ENCODE measurements at places on chromosomes 3 and 15.

DNA sequence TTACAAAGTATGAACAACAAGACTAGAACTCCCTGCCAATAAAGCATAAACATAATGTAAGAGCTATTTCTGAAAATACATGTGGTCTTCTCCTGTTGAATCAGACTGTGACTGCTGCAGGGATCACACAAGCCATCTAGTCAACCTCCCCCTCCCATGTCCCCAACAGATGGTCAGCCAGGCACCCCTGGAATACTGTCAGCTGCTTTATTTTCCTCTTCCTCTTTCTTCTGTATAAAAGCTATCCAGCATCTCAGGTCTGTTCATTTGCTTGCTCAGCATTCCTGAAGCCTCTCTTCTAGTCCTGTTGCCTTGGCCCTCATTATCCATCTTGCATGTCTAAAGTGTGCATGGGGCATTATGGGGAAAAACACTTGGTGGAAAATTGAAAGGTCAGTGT lies 6.5 kb upstream of the MINDY4B start:
- no peak for DNase-seq

DNA sequence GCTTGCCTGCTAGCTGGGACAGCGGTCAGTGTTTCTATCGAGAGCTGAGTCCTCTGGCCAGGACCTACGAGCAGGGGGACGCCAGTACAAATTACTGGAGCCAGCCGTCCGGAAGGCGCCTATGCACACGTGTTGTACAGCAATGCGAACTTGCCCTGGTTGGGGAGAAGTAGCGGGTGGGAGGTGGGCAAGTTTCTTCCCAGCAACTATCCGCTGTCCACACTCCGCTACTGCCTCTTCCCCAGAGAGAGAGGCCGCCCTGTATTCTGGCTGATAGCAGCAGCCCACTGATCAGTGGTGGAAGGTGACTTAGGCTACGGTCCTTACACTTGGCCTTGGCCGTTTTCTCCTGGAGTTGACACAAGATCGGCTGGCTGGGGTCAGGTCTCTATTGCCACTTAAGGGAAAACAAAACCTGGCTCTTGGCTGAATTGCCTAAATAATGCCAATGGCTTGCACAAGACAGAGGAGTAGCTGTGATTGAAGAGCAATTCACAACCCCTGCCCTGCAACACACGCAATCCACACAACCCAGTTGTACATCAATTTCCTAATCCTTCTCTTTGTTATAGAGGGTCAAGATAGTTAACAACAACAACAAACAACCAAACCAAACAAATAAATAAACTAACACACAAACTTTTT lies 12.8 kb upstream of the SHC4 start:
- DNase-seq = no peak

DNA sequence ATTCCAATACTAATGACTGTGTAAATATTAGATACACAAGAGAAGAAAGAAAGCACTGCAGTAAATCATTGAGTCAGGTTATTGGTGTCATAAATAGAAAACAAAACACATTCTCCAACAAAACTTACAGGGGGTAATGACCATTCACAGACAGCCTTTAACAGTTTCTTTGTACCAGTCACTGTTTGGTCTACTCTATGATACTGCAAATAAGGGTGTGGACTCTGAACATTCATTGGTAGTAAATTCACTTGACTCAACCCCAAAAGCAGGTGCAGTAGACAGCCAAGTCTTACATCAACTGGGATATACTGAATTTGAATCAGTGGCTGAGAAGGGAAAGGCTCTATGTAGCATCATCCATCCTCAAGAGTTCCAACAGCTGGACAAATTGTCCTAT lies 463.5 kb downstream of the FOXP1 start:
- no peak for DNase-seq

DNA sequence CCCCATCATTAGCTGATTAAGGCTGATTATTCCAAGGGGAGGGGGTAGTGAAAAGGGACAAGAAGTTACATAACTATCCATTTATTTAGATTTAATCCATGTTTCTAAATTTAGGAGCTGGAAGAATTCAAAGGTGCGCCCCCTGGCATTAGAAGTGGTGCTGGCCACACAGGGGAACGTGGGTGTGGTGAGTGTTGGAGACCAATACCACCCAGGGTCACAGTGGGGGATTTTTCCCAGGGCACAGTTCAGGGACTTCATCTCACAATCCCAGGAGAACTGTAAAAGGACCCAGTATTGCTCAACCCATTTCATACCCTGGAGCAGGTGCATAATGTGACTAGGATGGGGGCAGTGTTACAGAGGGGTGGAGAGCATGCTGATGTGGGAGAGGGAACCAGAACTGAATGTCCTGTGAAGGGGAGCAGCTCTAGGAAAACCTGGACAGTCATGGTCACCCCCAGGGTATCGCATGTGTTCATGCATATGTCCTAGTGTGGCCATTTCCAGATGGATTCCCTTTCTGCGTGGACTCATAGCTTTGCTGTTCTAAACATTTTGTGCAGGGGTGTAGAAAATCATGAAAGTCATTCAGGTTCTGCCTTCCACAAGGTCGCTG lies 110.3 kb downstream of the LSM3 start:
- DNase-seq = no peak

GRCh38 chr15:95910643-95911212 lies 419.8 kb upstream of the NR2F2 start:
- DNase-seq = no peak

DNA sequence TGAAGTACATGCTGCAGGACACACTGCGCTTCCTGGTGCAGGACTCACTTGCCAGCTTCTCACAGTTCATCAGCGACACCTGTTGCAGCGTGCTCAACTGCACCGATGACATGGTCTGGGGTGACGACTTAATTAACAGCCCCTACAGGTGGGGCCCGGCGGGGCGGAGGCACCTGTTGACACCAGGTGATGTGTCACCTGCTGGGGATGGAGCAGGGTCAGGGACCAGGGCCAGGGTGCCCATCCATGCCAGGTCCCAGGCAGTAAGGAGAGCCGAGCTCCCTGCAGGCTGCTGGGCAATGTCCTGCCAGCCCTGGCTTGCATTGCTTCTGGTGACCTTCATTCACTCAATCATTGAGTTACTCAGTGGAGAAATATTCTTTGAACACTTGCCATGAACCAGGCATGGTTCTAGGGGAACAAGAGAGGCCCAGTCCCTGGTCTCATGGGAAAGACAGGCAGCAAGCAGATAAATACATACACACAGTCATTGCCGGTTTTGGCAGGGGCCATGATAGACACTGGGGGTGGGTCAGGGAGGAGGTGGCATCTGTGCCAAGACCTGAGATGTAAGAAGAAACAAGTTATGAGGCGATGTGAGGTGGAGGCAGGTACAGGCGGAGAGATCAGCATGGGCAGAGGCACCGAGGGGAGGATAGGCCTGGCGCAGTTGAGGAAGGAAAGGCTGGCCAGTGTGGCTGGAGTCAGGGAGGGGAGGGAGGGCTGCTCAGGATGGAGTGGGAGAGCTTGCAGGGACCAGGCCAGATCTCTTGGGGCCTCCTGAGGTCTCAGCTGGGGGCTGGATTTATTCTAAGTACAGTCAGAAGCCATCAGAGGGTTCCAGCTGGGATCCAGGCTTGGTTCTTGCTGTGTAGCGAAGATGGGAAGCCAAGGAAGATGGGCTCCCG lies 30.8 kb downstream of the DNAH1 start:
- DNase-seq = no peak

- no peak for DNase-seq
Measured at GRCh38 chr15:56934269-56934668, 15.8 kb downstream of the TCF12 start.

- DNase-seq = no peak
Measured at GRCh38 chr15:39435244-39435643, 145.6 kb upstream of the THBS1 start.

DNA sequence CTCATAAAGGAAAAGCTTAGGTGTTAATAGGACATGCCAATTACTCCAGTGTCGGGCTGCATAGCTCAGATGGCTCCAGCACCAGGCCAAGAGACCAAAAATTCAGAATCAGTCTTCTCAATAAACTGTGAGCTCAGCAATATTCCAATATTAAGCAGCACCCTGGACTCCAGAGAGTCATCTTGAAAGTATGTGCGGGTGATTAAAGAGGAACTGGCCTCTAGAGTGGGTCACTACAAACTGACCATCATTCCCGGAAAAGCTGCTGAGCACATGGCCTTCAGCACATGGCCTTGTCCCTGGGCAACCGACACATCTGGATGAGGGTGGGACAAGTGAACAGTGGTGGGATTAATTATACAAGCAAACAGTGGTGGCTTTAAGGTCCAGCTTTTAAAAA lies 59.0 kb downstream of the MAGI1 start:
- DNase-seq = no peak

GRCh38 chr15:66659384-66659783 lies 42.7 kb upstream of the SMAD6 start:
- DNase-seq = no peak

- DNase-seq = no peak
Measured at GRCh38 chr3:170695486-170696064, 109.7 kb upstream of the SLC7A14 start.

DNA sequence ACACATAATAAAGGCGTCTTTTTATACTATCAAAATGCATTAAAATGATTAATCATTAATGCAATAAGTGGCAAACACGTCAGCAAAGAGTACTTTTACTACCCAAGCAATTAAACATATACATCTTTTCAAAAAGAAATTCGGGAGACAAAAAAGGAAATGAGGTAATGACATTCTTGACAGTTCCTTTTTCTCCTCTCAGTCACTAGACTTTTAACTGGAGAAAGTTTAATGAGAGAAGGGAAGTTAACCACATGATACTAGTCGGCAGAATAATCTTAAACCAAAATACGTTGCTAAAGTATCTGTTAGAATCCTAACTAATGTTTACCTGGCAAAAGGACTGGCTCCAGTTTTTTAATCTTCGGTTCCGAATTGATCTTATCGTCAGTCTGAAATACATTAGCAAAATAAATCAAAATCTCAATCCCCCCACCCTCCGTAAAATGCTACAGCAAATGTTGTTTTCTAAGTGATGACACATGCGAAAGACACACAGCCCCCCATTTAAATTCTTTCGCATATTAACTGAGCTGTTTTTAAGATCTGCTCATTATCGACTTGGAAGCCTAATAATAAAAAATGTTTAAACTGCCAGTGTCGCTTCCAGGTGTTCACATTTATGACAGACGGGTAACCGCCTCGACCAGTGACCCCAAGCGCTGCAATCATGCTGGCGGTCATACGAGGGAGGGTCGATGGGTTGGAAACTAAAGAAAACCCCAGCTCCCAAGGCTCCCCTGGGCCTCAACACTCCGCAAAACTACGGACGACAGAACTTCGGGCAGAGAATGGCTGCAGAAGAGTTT lies 778 bp downstream of the MTMR10 start:
- DNase-seq = no peak

- DNase-seq = no peak
Measured at GRCh38 chr15:89007989-89008388, 80.3 kb upstream of the ABHD2 start.

GRCh38 chr3:22835041-22835440 lies 368.1 kb upstream of the UBE2E2 start:
- DNase-seq = no peak

DNA sequence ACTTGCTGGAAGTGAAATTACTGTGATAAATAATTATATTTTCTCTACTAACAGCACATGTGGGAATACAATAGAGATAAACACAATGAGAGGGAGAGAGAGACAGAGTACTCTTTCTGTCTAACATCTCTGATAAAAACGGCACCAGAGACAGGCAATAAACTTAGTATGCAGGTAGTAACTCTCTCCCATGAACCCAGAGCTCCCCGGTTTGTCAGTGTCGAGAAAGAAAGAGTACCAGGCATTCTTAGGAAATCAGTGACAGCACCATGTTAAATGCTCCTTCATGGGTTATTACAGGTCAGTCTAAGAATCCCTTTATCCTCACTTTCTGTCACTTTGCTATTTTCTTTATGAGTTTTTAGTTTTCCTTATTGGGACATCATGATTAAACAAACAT lies 110.7 kb upstream of the EPHA3 start:
- no peak for DNase-seq

DNA sequence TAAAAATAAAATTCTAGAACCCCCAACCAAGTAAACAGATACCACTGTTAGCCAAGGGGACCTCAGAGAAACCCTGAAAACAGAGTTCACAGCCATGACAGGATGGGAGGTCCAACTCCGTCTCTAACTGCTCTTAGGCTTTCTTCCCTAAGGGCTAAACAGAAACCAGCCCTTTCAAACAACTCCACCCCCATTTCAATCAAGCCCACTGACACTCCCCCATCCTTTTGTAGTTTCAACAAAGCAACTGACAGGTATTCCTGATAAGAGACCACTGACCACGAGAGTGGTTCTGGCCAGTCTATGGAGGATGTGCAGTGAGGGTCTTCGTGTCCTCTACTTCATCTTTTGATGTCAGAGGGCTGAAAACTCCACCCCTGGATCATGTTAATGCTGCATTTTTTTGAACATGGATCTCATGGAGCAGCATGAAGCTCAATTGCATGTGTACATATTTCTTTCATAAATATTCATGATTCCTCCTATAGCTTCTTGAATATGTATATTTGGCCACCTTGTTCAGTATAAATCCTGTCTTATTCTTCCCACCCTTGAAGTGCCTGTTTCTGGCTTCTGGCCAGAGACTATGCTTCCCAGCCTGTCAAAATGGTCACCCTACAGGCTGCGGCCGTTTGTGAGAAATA lies 222.6 kb downstream of the OSBPL10 start:
- no peak for DNase-seq

- no peak for DNase-seq
Measured at GRCh38 chr3:184914628-184915027, 102.7 kb downstream of the VPS8 start.

- DNase-seq = no peak
Measured at GRCh38 chr3:119309591-119309990, 15.4 kb downstream of the ARHGAP31 start.

DNA sequence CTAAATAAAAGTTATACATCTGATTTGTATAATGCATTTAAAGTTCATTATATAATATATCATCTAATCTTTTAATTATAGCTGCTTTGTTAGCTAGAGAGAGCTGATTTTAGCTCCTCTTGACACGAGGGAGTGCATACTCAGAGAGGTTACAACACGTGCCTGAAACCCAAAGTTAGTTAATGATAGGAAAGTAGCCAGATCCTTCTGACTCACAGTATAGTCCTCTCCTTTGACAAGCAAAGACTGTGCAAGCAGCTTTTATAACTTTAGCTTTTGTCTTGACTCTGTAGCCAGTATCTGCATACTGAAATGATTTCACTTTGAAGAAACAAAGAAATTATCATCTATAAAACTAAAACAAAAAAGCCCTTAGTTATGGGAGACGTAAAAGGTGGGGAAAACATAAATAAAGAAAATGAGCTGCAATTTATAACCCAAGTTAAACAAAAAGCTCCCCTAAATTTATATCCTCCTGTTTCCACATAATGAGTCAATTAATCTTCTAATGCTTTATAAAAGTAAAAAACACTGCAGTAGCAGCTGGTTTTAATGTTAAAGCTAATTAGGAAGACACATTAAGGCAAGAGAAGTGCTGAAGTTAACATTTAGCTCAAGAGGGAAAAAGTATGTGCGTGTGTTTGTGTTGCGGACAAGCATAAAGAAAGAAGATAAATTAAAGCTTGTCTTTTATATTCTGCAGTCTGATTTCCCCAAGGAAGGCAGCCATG lies 13.1 kb downstream of the GABRR3 start:
- DNase-seq = no peak

DNA sequence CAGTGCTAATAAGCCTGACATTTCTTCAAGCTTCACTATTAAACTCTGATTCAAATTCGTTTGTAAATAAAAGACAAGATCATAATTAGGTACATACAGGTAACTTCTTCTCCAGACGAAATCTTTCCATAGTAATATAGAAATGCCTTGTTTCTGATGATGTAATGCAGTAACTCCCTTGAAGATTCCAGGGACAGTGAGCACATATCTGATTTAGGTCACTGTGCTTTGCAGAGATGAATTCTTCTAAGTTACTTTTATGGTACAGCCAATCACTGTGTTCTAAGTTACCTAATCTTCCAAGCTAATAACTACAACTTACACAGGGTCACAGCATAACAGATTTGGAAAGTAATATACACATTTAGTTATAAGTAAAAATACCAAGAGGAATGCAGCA lies 27.6 kb downstream of the SLC4A7 start:
- no peak for DNase-seq

Measured in activated naive CD4-positive, alpha-beta T cell treated with anti-CD3 and anti-CD28 coated beads, Interleukin-2, amount 50 U/mL, for 16 hours (primary cell).